ENCODE measurements at places on chromosomes 12 and 14. TPM values are rescaled to one million over a fixed set of nuclear protein-coding genes. Genes with fewer than 3 reads are reported as not detected.

DNA sequence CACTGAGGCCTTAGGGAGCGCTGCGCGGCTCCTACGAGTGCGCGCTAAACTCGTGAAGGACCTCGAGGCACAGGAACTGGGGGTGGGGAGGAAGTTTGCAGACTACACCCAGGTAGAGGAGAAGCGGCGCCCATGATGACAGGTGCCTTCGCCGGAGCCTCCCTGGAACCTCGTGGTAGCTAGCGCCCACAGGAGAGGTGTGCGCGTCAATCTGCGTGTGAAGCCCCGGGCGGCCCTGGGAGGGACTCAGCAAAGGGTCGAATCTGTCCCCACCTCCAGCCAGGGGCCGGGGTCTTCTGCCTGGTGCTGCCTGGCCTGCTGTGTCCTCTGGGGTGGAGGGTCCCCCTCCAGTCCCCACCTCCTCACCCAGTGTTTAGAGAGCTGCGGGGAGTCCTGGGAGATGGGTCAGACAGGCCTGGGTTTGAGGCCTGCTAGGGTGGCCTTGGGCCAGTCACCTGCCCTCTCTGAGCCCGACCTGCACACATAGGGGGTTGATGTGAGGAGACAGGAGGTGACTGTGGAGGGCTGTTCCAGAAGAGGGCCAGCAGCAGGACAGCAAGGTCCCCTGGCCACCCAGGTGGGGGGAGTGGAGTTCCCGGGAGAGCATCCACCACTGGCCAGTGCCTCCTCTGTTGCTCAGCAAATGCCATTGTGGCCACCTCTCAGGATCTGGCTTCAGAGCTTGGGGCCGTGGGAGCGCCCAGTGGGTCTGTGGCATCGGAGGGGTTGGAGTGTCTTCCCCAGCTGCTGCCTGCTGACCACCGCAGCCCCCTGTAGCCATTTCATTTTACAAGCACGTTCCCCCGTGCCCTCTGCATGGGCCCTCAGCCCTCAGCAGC, 20.2 kb upstream of the KIF26A start:
- no peak for DNase-seq

- DNase-seq: no peak
Measured at GRCh38 chr12:108307006-108307405, 32.1 kb downstream of the CMKLR1 start.

- no peak for DNase-seq
Measured at GRCh38 chr12:57632073-57632957, 686 bp downstream of the B4GALNT1 start.

DNA sequence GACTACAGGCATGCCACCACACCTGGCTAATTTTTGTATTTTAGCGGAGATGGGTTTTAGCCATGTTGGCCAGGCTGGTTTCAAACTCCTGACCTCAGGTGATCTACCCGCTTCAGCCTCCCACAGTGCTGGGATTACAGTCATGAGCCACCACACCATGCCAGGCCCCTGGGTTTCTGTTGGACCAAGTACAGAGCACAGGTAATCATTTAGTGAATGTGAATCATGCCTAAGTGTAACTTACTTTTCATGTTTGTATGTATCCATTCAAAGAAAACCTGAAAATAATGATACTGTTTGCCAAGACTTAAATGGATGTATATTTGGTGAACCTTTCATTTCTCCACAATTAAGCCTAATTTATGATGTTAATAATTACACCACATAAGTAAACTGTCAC, 65.9 kb downstream of the FGD6 start:
- DNase-seq: no peak

GRCh38 chr14:71013551-71014192, 106.4 kb downstream of the PCNX1 start:
- no peak for DNase-seq

GRCh38 chr12:3041558-3042164, 35.5 kb upstream of the TSPAN9 start:
- peak; percentile 69 for DNase-seq

DNA sequence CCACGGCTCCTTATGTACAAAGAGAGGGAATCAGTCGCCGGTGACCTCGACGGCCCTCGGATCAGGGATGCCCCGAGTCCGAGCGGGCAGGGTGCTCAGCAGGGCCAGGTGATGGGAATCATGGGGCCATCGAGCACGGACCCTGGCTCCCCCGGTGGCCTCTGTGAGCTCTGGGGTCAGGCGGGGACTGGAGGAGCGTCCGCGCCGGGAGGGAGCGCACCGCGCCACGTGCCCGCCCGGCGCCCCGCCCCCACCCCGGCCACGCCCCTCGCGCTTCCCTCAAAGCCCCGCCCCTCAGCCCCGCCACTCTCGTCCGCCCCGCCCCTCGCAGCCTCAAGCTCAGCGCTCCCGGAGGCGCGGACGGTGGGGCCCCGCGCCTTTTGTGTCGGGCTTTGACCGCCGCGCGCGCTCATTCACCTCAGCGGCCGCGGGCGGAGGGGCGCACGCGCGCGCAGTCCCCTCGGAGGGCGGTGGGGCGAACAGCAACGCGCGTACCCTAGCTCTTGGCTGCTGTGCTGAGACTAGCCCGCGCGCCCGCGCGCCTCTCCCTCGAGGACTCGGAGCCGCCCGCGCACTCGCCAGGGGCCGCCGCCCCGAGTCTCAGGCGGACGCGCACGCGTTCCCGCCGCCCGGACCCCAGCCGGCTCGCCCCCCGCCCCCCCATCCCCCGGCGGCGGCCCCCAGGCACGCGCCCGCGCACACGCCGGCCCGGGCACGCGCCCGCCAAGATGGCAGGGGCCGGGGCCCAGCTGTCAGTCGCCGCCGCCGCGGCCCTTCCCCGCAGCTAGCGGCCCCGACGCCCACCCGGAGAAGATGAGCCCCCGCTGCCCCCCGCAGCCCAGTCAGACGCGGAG, 93.9 kb upstream of the EVL start:
- peak; percentile 72 for DNase-seq

The TRPV4 gene
- polyA plus RNA-seq: 0.44 TPM

DNA sequence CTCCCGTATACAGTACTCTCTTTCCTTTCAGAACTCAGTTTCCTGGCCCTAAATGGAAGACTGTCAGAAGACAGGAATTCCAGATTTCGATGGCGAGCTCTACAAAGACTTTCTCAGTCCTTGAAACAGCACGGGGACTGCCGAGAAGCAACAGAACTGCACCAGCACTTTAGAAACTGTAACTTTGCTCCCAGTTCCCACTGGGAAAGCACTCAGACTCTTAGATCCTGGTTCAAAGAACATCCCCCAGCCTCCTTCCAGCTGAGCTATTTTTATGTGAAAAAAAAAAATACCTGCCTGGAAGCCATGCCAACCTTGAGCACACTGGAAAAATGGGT, 1.8 kb downstream of the PXN start:
- DNase-seq: no peak

DNA sequence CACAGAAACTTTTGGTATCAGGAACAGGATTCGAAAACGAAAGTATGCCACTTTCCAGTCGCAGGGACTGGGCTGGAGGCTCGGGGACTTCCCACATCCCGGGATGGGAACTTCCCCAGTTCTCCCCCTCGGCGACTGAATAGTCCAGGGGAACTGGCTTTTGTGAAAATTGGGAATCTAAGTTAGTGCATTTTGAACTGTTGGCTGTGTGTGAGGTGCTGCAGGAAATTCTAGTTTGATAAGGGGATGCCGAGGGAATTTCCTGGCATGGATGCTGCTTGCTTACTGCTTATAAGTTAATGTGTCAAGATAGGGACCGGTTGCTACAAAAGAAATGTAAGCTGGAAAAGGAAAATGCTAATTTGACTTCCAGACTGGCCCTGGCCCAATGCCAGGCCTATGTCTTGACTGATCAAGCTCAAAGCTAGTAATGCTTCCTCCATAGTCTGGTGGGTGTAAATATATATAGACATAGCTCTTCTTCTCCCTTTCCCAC, 73.4 kb upstream of the EIF5 start:
- DNase-seq: no peak

DNA sequence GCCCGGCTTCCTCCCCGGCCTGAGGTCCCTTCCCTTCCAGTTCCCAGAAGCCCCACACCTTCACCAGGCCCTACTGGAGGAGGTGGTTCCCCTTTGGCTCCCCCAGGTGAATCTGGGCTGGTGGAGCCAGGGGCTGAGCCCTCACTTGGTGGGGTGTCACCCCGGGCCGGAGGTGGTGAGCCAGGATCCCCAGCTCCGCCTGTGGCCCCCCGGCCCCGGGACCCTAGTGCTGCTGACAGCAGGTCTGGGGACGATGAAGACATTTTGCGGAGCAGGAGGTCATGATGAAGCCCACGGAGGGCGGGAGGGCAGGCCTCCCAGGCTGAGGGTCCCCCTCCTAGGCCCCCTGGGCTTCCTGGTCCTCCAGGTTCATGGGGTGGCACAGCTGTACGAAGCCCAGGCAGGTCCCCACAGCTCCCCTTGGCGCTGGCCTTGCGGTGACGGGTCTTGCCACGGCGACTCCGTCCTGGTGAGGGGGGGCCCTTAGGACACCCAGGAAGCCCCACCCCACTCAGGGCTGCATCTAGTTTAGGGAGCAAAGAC, 16.6 kb downstream of the MAP3K12 start:
- DNase-seq: no peak
